ENCODE measurements at places on chromosomes 13 and 19.

DNA sequence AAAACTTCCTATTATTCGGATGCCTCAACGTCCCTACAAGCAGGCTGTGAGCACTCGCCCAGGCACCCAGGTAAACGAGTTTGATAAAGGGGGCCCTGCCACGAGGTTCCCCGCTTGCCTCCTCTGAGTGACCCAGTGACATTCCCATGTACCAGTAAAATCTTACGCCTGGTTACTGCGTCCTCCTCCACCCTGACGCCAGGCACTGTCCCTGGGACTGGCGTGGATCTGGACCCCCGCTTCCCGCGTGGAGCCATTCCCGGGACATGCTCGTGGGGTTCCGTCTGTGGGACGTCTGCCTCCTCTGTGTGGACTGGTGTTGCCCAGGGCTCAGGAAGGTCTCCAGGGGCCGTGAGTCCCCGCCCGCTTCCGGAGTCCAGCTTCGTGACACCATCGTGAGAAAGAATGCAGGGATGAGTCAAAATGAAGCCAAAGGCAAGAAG is 407 bp upstream of the ZNF550 start:
- no peak for DNase-seq

- DNase-seq: no peak
These were observed 519.3 kb downstream of the GPC6 start for GRCh38 chr13:93745884-93746283.

DNA sequence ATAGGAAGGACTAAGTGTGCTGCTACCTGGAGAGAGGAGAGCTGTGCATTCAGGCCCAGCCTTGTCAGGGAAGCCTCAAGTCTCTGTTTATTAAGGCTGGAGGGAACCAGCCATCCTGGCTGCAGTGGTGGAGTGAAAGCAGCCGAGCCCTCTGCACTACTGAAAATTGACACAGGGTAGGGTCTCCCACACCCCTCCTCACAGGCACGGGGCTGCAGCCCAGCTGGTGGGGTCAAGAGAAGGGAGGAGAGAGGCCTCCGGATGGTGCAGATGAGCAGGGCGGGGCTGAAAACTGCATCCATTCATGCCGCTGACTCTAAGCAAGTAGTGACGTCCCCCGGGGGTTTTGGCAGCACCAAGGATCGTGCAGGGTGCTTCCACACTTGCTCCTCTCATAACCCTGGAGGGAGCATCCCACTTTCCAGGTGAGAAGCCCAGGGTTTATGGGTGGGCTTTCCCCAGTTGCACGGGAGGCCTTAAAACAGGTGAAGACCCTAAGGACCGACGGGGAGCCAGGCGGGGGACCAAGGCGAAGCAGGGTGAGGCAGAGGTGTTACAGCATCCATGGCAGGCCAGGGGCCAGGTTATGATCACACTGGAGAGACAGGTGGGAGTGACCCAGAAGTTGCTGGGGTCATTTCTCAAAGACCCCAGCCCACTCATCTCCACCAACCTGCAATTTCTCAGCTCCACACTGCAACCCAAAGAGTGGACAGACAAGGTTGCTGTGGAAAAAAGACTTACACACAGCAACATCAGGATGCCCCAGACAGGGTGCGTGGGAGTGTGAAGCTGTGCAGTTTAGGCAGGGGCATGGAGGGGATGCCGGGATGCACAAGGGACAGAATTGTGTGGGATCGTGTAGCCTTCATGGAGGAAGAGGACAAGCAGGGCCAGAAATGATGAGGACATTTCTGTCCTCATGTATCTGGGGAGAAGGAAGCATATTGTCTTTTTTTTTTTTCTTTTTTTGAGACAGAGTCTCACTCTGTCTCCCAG is 36.8 kb downstream of the VSTM2B start:
- no peak for DNase-seq

DNA sequence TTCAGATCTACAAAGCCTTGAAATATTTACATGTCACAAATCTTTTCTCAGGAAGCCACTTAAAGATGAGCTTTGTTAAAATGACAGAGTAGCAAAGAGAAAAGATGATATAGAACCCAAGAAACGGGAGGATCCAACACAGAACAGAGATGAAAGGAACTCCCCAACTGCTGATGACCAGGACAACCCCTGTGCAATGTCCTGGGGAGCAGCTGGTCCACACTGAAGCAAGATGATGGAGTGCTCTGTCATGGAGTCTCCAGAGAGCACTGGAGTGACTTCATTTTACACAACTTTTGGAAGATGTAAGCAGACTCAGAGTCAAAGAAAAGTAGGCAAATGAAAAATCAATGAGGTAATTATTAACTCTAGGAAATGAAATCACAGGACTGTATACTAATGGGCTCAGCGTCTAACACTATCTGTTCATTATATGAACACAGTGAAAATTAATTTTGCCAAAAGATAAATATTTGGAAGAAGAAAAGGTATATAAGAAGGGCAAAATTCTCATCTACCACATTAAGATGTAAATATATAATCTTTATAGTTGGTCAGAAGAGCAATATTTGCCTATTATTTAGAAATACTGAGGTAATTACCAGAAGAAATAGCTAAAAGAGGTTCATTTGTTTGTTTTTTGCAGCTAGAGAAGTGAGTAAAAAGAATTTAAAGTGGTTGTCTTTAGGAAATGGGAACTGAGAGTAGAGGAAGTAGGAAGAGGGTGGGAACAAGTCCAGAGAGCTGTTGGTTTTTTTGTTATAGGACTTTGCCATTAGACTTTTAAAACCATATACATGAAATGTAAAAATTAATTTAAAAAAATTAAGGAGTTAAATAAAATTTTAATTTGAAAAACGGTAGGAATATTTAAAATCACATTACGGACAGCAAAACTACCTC is 30.5 kb downstream of the MTRF1 start:
- no peak for DNase-seq

DNA sequence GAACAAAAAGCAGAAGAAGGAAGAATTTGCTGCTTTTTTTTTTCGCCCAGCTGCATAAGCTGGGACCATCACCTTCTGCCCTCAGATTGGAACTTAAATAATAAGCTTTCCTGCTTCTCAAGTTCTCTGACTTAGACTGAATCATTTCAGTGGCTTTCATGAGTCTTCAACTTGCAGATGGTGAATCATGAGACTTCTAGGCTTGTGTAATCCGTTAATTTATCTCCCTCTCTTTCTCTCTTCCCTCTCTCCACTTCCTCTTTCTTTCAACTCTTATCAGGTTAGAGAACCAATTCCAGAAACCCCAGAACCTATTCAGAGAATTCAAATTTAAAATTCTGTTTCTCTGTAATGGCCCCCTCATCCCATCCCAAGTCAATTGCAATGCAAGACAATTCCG is 1153.7 kb downstream of the PCDH9 start:
- no peak for DNase-seq

GRCh38 chr13:55653497-55653896 is 1487.2 kb upstream of the PRR20A start:
- no peak for DNase-seq

GRCh38 chr19:6041071-6041470 is 63.1 kb upstream of the RANBP3 start:
- no peak for DNase-seq

- no peak for DNase-seq
These were observed 190.6 kb downstream of the MZT1 start for GRCh38 chr13:72536714-72537394.

- no peak for DNase-seq
These were observed 18.6 kb downstream of the DOCK9 start for GRCh38 chr13:98959291-98959690.

- DNase-seq: no peak
These were observed 149.5 kb downstream of the SLITRK1 start for GRCh38 chr13:83732755-83733154.

- no peak for DNase-seq
These were observed 2.1 kb downstream of the NECTIN2 start for GRCh38 chr19:44848036-44848811.

GRCh38 chr19:1068009-1069001 is 1.3 kb downstream of the ARHGAP45 start:
- DNase-seq: no peak

DNA sequence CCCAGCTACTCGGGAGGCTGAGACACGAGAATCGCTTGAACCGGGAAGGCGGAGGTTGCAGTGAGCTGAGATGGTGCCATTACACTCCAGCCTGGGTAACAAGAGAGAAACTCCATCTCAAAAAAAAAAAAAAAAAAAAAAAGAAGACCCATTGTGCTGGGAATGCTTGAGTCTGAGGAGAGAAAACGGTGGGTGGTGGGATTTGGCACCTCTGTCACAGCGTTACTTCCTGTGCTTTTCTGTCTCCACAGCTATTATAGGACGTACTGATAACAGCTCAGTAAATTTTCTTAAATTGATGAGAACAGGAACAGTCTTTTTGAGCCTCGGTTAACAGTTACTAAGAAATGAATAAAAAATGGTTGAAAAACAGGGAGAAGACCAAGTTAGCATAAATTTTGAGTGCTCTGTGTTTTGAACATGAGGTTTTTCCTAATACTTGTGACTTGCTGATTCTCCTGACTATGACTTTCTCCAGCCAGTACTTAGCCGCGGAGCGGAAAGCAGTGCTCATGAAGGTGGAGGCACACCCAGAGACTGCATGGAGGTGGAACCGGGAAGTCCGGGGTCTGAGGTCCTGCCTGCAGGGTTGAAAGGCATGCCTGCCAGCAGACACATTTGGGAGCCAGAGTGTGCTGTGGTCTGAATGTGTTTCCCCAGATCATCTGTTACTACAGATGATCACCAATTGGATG is 55.3 kb upstream of the TEX29 start:
- no peak for DNase-seq

- no peak for DNase-seq
These were observed 1.1 kb downstream of the RYR1 start for GRCh38 chr19:38434549-38435051.

DNA sequence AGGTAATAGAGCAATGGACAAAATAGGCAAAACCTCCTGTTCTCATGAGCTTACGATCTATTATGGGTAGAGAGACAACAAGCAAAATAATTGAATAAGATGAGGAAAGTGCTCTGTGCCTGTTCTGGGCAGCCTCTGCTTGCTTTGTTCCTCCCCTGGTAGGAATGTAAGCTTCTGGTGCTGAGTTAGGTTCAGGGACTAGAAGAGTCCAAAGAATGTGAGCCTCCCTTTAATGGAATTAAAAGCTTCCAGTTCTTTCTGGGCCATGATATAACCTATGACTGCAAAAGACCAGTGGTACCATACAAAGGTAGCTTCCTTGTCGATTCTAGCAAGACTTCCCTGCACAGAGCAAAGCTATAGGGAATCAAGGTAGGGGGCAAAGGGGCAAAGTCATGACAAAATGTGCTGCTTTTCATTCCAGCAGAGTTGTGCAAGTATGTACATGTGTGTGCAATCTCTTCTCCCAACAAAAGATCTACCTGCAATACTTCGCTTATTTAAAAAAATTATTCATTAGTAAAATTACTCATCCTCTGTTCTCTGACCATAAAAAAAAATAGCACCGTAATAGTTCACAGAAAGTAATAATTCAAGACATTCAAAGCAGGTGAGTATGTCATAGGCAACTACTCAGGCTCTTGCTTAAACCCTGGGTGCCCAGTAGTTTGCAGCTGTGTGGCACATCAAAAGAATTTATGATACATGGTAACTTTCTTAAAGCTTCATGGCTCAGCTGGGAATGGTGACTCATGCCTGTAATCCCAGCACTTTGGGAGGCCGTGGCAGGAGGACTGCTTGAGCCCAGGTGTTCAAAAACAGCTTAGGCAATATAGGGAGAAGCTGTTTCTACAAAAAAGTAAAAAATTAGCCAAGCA is 21.4 kb downstream of the ACOD1 start:
- no peak for DNase-seq

GRCh38 chr19:13339869-13340268 is 166.4 kb downstream of the CACNA1A start:
- no peak for DNase-seq

DNA sequence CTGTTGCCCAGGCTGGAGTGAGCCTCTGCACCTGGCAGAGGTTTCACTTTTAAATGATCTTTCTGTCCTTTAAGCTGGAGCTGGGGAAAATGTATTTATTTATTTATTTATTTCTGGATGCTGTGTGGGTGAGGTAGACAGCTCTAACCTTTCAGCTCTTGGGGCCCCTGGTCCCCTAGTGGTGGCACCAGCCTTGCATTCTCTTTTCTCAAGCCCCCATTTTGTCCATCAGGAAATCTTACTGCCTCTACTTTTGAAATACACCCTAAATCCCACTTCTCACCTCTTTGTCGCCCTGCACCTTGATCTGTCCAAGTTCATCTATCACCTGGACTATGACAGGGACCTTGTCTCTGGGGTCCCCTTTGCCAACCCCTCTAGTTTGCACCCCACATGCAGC is 2.1 kb upstream of the B9D2 start:
- DNase-seq: no peak

DNA sequence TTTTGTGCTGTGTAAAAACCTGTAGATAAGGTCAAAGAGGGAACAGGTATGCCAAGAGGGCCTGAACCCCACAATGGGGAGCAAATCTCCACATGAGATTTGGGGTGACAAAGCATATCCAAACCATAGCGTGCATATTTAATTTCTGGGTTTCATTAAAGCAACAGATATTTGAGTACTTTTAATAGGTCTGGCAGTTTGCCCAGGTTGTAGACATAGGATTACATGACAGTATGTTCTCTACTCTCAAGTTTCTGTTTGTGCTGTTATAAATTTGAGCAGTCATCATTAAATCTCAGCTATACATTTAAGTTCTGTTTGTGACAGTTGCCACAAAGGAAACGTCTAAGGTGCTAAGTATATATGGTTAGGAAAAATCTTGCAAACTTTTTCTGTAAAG is 236.4 kb downstream of the ATP8A2 start:
- DNase-seq: no peak

- DNase-seq: no peak
These were observed 12.0 kb upstream of the FCHO1 start for GRCh38 chr19:17739121-17739875.

DNA sequence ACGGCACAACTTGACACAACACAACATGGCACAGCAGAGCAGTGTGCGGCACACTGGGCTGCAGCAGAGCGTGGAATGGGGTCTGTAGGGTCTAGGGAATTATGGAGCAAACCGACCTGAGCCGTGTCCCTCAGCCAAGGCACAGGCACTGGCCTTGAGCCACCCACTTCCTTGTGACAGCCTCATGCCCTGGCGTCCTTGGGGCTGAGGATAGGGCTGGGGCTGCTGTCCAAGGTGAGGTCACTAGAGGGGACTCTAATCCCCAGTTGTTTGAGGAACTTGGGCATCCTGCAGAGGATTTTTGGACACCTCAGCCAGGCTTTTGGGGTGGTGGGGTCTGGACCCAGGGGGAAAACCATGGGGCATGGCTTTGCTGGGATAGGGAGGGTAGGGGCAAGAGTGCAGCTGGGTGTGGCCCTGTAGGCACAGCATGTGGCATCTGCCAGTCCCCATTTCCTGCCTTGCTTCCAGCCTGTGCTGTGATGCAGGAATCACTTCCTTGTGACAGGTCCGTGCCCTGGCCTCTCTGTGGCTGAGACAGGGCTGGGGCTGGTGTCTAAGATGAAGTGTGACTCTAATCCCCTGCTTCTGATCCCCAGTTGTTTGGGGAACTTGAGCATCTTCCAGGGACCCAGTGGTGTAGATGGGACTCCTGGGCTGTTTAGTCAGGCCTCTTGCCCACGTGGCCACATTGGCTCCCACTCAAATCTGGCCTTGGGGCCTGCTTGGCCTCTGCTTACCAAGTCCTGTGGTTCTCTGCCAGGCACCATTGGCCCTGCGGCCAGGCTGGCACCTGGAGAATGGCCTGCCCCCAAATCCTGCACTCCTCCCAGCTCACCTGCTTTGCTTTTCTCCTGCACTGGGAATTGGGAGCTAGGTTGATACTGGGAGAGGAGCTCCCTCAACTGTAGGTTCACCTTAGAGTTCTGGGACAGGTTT is 78.5 kb downstream of the SCGB2B2 start:
- DNase-seq: no peak
